T-helper 2 cell treated with Interferon-gamma antibody and Interleukin-4, amounts not matched to agents 100 ng/mL and 5 ng/mL, for 36 hours (primary cell): ENCODE measurements at places on chromosomes 7 and 10. TPM values are rescaled to one million over a fixed set of nuclear protein-coding genes. Genes with fewer than 3 reads are reported as not detected.

CYP2C19 gene
- not detected in 2 replicates for total RNA-seq

CHAT gene
- 0.14 TPM in 1 of 2 replicates, not detected in the other for total RNA-seq

AASS gene
- 0.68 and 0.89 TPM in 2 replicates for total RNA-seq

BHLHA15 gene
- 0.34 TPM in 1 of 2 replicates, not detected in the other for total RNA-seq
